ENCODE measurements at places on chromosomes 2 and 18.

GRCh38 chr2:2547451-2547850, 216.4 kb upstream of the MYT1L start:
- DNase-seq = no peak

DNA sequence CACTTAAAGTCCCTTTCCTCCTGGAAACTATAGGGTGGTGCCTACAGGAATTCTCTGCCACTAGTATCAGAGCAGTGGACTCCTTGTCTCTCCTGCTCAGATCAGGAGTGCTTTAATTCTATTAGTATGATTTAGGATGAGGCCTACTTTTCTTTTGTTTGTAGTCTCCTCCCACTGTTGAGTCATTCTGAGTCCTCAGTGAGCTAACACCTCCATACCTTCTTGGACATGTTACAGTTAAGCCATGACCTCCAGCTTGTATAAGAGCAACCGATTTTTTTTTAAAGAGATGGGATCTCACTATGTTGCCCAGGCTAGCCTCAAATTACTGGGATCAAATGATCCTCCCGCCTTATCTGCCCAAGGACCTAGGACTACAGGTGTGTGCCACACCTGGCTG, 48.7 kb upstream of the OTOF start:
- no peak for DNase-seq

- DNase-seq = no peak
Measured at GRCh38 chr2:101787097-101787496, 89.6 kb downstream of the MAP4K4 start.

- no peak for DNase-seq
Measured at GRCh38 chr2:69744456-69744855, 2.5 kb downstream of the ANXA4 start.

DNA sequence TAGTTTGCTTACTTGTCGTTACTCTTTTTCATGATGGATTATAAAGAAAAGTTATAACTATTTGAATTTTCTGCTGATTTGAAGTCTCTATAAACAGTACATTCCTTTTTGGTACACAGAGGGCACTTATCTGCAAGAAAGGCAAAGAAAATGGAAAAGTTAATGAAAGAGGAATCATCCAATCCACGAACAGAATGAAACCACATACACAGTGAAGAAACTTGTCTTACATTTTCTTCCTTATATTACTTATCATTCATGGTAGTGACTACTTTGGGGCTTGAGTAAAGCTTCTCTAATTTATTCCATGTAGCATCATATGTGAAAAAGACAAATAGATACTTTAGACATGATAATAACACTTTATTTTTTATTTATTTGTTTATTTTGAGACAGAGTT, 14.8 kb upstream of the ACTR3 start:
- no peak for DNase-seq
